Tibial artery (tissue), 4 donors: ENCODE measurements at places on chromosomes 5 and 9.

GRCh38 chr5:54388409-54388808 lies 67.1 kb upstream of the HSPB3 start:
- DNase-seq, result no peak

DNA sequence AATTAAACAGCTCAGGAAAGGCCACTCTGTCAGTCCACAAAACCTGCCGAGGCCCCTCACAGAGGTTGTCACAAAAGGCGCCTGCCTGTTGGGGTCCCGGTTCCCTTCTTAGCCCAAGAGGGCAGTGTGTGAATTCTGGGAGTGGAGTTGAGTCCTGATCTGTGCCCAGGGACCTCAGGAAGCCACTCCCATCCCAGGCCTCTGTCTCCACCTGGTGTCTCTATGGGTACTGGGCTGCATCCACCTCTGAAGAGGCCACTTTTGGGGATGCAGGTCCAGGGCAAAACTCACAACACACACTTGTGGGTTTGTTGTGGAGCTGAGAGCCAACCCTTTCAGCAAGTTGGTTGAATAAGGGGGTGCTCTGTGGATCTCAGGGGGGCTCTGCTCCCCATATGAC lies 74.3 kb upstream of the STXBP1 start:
- DNase-seq, result no peak

GRCh38 chr9:98790842-98791607 lies 5.3 kb downstream of the ANKS6 start:
- DNase-seq, result peak; percentile 93

DNA sequence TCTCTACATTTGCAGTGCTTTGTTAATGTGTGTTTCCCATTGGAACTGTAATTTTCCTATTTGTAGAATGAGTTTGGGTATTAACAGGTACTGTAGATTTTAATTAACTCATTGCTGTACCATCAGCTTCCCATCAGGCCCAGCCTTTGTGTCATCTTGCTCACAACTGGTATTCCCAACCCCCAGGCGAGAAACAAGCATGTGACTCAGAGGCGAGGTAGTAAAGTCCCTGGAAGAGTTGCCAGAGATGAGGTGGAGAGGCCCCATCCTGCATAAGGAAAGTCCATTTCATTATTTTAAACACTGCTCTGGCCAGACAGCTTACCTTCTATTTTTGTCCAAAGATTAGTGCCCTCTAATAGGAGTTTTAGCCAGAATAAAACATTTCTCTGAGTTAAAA lies 29.9 kb downstream of the ADCY2 start:
- no peak for DNase-seq

GRCh38 chr5:66596636-66597182 lies 516 bp downstream of the MAST4 start:
- DNase-seq, result no peak

GRCh38 chr9:108515856-108516255 lies 339.9 kb downstream of the ACTL7B start:
- no peak for DNase-seq

DNA sequence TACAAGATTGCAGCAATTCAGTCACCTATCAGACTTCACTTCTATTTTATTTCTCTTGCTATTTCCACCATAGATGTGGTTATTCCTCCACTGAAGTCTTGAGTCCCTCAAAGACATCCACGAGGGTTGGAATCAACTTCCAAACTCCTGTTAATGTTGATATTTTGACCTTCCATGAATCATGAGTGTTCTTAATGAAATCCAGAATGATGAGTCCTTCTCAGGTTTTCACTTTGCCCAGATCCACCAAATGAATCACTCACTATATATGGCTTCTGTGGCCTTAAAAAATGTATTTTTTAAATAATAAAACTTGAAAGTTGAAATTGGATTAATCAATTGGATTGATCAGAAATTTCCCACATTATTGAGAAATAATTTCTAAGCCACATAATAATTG lies 1821.0 kb downstream of the EFNA5 start:
- no peak for DNase-seq

- no peak for DNase-seq
Measured at GRCh38 chr9:129876815-129877214, 41.6 kb downstream of the USP20 start.

DNA sequence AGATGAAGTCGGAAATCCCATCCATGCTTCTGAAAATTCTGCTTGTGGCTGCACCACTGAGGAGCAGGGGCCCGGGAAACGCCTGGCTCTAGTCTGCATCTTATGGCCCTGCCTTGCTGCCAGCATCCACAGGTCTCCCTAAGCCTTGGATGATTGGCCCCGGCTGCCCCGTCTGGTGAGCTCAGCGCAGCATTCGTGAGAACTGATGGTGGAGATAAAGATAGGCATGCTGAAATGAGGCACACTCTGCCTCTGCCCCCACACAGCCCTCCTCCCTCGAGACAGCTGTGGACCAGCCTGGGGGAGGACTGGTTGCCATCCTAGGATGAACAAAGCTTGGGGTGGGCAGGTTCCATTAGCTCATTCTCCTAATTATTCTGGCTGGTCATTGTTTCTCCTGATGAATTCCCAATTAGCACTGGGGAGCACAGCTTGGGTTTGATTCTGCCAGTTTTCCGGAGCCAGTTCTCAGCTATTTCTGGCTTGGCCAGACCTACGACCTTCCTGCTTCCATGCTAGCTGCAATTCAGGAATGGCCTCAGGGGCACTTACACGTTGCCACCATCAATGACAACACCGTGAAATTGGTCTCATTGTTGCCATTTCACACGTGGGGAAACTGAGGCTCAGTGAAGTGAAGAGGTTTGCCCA lies 62.8 kb upstream of the CPEB4 start:
- DNase-seq, result peak; percentile 50

DNA sequence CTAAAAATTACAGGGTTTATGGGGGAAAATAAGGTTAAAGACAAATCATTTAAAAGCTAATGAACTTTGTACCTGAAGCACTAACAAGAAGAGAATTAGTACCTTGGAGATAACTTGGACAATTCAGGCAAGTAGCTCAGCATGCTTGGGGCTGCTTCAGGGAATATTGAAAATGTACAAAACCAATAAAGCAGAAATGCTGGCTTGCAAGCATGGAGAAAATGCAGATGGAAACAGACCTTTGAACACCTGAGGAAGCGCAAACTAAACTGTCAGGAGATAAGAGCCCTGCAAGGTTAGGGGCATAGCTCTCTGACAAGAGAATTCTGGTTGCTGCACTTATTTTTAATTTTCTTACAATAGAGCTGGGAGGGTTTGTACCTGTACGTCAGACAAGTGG lies 42.6 kb upstream of the C5orf47 start:
- no peak for DNase-seq

DNA sequence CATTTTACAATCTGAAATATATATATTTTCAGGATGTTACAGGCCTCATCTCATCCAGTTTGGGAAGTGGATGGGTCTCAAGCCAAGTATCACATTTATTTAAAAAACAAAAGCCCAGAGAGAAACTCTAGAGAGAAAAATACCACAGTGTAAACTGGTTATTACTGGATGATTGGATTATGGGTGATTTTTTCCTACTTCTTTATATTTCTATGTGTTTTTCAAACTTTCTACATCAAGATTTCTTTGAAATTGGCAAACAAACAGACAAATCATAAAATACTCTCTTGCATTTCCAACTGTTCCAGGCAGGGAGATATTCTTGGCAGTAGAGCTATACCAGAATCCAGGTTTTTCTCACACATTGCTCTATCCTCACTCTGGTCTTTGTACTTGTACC lies 116.0 kb upstream of the SMIM23 start:
- DNase-seq, result no peak

DNA sequence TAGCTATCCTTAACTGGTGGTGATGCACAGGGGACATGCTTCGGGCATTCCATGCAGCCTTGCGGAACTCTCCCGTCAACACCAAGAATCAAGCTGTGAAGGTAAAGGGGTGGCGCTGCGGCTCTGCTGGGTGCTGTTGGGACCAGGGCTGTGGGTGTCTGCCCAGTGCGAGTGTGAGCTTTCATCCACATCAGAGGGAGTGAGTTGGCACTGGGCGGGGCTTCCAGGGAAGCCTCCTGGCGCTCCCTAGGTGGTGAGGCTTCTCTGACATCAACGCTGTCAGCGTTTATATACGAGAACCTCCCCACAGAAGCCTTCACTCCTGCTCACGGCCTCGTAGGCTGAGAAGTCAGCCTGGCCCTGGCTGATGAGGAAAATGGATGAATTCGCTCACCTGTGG lies 11.7 kb downstream of the ARPC5L start:
- no peak for DNase-seq

GRCh38 chr5:55241746-55242145 lies 8.3 kb upstream of the CCNO start:
- DNase-seq, result no peak

GRCh38 chr5:178327931-178328711 lies 95.5 kb upstream of the PHYKPL start:
- DNase-seq, result no peak

GRCh38 chr5:122755783-122756182 lies 19.1 kb upstream of the SNX2 start:
- DNase-seq, result no peak

DNA sequence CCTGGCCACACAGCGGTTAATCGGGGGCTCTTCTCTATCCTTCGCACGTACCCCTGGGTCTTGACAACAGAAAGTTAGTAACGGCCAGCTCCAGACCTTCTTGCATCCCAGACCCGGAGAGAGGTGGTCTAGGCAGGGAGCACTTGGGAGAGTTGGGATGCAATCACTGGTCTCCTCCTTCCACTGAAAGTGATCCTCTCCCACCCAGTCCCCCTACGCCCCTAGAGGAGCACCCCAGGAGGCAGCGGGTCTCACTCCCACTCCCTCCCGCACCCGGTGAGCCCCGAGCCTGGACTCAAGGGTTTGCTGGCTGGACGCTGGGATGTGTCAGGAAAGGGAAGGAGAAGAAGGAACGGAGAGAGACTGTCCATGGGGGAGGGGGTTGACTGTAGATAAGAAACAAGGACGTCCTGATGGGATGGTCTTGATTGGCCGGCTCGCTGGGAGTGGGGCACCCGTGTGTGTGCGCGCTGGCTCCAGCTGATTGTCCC lies 2.0 kb downstream of the RORB start:
- DNase-seq, result no peak

- peak; percentile 38 for DNase-seq
Measured at GRCh38 chr5:181235323-181235688, 8.4 kb downstream of the RACK1 start.

DNA sequence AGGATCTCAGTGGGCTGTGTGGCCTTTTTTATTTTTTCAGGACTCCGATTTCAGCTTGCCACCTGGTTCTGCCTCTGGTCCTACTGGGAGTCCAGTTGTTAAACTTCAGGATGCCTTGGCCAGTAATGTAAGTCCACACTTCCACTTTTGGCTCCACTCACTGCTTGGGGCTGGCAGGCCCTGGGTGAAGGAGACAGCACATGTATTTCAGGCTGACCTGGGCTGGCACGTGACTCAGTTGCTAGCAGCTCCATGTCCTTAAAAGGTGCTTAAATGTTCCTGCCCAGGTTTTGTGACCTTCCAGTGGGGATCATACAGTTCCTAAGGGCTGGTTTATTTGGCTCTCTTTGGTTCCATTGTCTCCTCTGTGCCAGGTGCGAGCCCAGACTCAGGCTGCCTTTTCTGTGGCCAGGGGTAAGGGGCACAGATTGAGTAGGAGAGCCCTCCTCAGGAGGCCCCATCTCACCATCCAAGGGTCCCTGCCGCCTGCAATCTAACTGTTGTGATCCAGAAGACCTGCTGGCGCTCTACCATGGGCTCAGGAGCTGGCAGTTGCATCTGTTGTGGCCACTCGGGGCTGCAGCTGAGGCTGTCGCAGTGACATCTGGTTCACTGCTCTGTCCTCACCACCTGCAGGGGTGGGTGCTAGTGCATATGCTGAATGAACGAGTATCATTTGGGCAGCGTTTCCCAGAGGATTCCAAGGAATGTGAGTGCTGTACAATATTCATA lies 19.2 kb upstream of the POMT1 start:
- no peak for DNase-seq

DNA sequence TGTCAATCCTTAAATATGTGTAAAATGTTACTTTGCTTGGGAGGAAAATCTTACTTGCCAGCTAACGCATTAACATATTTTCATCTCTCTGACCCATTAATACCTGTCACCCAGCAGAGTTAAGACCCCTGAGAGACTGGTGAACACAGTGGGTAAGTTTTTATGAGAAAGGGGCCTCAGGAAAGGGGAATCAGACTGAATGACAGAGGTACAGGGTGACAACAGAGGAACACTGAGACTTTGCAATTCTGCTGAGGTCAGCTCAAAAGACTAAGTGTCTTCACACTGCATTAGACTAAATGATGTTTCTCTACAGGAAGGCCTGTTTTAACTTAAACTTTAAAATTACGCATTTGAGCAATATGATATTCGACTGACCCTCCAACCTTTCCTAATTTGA lies 223.8 kb downstream of the EFNA5 start:
- no peak for DNase-seq

DNA sequence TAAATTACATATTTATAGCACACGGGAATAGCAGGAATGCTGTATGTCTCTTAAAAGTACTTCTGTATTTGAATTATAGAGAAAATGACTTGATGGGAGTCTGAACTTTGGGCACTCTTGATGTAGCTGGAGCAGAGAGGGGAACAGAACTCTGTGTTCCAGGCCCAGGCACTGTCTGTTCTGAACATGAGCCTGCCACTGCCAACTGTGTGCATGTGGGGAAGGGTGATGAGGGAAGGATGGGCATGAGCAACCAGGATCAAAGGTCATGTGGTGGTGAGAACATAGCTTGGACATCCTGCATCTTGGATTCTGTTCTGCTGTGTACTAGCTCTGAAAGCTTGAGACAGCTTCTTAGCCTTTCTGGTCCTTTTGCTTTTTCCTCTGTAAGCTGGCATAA lies 16.4 kb upstream of the ZBED3 start:
- DNase-seq, result no peak

GRCh38 chr5:179461576-179461975 lies 88.8 kb upstream of the RUFY1 start:
- no peak for DNase-seq

GRCh38 chr9:117672369-117672768 lies 31.8 kb upstream of the TLR4 start:
- DNase-seq, result no peak

DNA sequence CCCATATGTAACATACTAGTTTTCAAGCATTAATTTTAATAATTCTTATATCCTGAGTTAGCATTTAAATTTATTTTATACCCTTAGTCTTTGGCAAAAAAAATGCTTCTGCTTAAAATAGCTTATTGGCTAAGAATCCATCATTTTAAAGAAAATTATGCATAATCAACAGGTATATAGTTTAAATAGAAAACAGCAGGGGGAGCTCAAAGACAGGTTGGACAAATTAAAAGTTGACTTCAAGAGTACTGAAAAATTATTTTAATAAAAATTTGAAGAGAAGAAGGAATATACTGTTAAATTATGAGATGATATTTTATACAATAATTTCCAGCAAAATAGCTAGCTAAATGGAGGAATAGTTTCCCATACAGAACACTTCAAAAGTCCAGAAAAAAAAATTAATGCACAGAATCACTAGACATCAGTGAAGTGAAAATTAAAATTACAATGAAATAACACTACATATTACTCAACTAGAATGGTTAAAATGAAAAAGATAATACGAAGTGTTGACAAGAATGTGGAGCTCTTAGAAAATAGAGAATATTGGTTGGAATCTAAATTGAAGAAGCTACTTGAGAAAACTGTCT lies 387.1 kb downstream of the PDE4D start:
- no peak for DNase-seq
